ENCODE measurements at places on chromosomes 11 and 22. TPM values are rescaled to one million over a fixed set of nuclear protein-coding genes. Genes with fewer than 3 reads are reported as not detected.

Gene OR8A1
- not detected for total RNA-seq

Gene PATE4
- not detected for total RNA-seq

Gene USP2
- total RNA-seq = 0.13 TPM

Gene GGTLC2
- total RNA-seq = not detected

Gene OR8D1
- total RNA-seq = not detected

Gene KCNE3
- total RNA-seq = 0.53 TPM

Gene GNAZ
- total RNA-seq = 3.6 TPM
